Activated CD4-positive, alpha-beta T cell treated with anti-CD3 and anti-CD28 coated beads for 24 hours (primary cell): ENCODE measurements at places on chromosomes 4 and X.

DNA sequence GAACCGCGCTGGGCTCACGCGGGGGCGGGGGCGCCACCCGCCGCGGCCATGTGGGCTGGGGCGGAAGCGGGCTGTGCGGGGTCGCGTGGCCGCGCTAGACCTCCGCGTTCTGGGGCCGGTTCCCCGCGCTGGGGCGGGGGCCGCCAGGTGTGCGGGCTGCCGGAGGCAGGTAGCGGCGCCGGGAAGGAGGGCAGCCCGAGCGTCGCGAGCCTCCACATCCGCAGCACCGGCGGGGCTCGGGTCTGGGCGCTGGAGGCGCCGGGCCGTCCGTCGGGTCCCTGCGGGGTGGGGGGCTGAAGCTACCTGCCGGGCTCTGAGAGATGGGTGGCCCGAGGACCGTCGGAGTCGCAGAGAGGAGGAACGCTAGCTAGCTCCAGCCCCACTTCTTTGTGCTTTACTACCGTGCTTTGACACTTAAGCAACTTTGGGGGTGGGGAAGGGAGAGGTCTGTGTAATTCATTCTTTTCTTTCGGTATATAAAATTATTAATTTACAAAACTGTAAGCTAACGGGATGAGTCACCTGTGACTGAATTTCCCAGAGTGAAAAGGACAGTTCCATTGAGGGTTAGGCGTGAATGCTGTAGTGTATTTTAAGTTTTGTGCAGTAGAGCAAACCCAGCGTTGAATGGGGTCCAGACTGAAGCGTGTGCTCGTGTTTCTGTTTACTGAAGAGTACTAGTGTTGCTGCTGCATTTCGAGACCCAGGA lies 689 bp downstream of the METAP1 start:
- DNase-seq, result peak; percentile 4

- no peak for DNase-seq
Measured at GRCh38 chrX:121227888-121228287, 180.5 kb downstream of the GLUD2 start.

DNA sequence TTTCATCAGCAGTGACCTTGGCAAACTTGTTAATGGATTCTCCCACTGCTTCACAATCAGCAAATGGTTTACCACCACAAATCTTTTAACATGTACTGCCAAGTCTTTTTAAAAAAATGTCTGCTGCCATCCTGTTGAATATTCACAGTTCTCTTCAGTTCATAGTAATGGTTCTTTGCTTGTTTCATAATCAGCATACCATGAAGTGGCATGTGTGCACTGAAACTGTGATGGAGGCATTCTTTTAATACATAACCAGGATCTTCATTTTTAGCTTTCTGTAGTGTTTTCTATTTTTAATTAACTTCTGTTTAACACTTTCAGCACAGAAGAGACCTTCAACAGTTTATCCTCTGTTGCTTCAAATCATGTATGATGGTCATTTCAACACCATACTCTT lies 230.1 kb upstream of the ARSJ start:
- no peak for DNase-seq

GRCh38 chr4:16034010-16034748 lies 49.6 kb downstream of the PROM1 start:
- no peak for DNase-seq

DNA sequence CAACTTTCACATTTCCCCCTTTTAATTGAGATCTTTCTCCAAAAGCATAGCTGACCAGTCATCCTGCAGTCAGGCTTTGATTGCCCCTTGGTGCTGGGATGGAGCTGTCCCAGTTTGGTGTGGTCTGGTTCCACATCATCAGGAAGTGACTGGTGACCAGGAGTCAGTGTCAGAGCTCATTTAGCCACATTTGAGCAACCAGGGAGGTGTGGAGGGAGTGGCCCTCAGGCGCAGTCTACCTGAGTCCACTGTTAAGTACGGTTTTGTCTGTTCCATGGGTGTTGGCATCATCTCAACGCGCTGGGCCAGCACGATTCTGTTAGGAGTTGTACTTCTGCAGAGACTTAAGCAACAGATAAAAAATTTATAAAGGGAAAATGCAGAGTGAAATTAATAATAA lies 52.6 kb downstream of the RGS12 start:
- DNase-seq, result no peak

- DNase-seq, result no peak
Measured at GRCh38 chr4:99687120-99687519, 29.5 kb upstream of the C4orf54 start.
